ENCODE measurements at places on chromosomes 6 and 20.

GRCh38 chr6:11912420-11912819 lies 99.7 kb upstream of the HIVEP1 start:
- DNase-seq = no peak

DNA sequence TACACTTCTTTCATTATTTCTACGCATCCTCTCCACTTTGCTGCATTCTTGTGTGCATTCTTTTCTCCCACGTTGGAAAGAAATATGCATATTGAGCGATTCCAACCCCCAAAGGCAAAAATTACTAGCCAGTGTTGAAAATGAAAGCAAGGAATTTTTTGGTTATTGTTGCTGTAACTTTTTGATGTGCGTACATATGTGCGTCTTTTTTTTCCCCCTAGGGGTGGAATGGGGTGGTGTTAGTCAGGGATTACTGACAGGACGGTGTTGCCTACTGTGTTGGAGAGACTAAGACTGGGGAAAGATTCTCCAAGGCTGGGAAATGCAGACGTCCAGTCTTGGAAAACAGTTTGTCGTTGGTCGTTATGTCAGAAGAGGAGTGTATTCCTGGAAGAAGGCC lies 44.2 kb upstream of the ESR1 start:
- no peak for DNase-seq

DNA sequence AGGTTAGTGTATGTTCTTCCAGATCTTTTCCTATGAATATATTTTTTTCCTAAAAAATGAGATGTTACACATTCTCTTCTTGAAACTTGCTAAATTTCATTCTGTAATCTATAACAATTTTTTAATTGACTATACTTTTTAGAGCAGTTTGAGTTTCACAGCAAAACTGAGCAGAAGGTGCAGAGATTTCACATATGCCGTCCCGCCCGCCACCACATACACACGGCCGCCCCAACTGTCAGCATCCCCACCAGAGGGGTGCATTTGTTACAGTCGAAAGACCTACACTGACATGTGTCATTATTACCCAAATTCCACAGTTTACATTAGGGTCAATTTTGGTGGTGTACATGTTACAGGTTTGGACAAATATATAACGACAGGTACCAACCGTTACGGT lies 116.5 kb downstream of the IRF4 start:
- no peak for DNase-seq

DNA sequence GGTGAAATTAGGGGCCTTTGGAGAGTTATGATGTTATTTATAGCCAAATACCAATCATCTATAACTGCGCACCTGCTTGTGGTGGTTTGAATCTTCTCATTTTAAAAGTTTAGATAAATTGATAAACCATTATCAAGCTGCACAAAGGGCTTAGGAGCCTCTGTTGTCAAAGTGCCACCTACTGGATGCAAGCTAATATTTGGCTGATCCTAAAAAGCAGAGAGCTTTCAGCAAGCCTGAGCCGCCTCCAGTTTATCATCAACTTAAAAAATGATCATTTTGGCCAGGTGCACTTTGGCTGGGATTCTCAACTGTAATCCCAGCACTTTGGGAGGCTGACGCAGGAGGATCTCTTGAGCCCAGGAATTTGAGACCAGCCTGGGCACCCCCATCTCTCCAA lies 58.5 kb upstream of the ATXN1 start:
- peak; percentile 7 for DNase-seq

- no peak for DNase-seq
Measured at GRCh38 chr6:33211666-33212422, 3.5 kb downstream of the RING1 start.

DNA sequence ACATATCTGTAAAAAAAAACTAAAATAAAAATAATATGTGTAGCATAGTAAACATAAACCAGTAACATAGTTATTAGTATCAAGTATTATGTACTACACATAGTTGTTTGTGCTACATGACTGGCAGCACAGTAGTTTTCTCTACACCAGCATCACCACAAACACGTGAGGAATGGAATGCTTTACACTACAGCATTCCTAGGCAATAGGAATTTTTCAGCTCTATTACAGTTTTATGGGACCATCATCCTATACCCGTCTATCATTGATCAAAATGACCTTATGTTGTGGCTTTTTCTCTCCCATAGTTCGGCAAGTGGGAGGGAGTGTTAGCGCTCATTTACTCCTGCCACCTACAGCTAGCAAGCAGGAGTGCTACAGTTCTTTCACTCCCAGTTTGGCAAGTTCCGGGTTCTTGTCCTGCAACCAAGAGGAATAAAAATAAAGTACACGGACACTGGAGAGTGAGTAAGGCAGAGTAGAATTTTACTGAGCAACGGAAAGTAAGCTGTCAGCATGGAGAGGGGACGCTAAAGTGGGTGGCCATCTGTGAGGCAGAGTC lies 196.8 kb upstream of the HSF2 start:
- DNase-seq = no peak

- DNase-seq = no peak
Measured at GRCh38 chr6:43990627-43991619, 136.3 kb downstream of the MRPL14 start.
